ENCODE measurements at places on chromosomes 5 and 9.

- DNase-seq = no peak
Observed at GRCh38 chr5:17991775-17992174, 357.5 kb downstream of the TAF11L14 start.

- DNase-seq = no peak
Observed at GRCh38 chr5:163861670-163862069, 356.3 kb downstream of the MAT2B start.

DNA sequence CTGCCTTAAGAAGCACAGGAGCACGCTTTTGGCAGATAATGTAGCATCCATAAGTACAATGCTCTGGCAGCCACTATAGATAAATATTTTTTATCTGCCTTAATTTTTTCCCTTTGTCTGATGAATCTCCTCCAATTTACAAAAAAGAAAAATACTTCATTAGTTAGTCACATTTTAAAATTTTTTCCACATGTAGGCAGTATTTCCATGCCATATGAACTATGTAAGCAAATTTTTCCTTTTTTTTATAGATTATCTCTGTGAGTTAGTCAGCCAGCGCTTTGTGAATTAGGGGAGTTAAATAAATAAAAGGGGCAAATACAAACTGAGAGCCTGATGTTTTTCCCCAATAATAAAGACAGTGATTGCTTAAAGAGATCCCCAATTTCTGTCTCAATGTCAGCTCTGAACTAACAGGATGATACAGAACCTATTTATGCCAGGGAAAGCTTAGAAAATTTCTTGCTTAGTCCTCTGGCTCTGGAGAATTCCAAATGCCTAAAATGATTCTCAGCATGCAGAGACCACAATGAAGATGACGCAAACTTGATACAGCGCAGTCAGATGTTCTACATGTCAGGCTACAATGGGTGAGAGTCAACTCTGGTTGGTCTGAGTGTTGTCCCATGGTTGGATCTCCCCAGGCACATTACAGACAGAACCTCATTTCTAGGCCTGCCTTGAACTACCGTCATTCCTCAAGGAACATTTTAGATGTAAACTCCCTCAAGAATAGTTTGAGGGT is 390.4 kb upstream of the CDH6 start:
- DNase-seq = no peak

DNA sequence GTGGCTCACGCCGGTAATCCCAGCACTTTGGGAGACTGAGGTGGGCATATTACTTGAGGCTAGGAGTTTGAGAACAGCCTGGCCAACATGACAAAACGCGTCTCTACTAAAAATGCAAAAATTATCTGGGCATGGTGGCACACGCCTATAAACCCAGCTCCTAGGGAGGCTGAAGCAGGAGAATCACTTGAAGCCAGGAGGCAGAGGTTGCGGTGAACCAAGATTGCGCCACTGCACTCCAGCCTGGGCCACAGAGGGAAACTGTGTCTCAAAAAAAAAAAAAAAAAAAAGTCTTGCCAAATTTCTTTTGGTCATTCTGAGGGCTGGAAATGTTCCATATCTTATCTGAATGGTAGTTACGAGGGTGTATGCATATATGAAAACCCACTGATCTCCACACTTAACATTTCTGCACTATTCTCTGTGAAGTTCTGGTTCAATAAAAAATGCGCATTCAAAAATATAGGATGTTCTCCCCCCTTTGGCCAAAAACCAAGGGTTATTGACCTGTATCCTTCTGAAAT is 13.5 kb upstream of the NIPAL4 start:
- no peak for DNase-seq

- no peak for DNase-seq
Observed at GRCh38 chr5:176722757-176723156, 75.5 kb downstream of the TSPAN17 start.

- DNase-seq = no peak
Observed at GRCh38 chr9:134882204-134882785, 1.7 kb downstream of the FCN2 start.

DNA sequence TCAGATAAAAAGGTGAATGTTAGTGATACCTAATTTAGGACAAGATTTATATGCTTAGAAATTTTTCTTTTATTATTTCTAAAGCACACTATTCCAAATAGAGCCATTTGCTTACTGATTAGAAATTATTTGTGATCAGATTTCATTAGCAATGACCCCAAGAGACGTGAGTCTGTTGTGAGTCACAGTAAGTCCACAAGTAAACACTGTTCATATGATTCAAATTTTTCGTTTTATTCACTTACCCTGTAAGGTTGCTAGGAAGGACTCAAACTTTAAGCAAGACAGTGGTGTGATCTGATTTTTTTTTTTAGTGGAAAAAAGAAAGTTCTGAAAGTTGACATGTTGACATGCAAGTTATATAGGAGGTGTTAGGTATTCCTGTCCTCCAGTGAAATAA is 1.2 kb downstream of the CARD6 start:
- DNase-seq = no peak

- no peak for DNase-seq
Observed at GRCh38 chr9:96185518-96186156, 116.3 kb downstream of the HSD17B3 start.

GRCh38 chr5:51518607-51519006 is 135.4 kb downstream of the ISL1 start:
- peak; percentile 37 for DNase-seq

DNA sequence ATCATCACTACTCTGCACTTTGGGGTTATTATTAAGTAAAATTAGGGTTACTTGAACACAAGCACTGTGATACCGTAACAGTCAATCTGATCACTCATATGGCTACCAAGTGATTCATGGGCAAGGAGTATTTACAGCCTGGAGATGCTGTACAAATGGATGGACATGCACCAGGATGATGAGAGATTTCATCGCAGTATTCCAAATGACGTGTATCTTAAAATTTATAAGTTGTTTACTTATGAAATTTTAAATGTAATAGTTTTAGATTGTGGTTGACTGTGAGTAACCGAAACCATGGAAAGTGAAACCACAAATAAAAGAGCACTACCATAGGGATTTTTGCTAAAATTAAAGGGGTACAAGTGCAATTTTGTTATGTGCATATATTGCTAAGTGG is 462.2 kb upstream of the PTGER4 start:
- no peak for DNase-seq

- DNase-seq = no peak
Observed at GRCh38 chr9:123426406-123426805, 70.4 kb downstream of the CRB2 start.

DNA sequence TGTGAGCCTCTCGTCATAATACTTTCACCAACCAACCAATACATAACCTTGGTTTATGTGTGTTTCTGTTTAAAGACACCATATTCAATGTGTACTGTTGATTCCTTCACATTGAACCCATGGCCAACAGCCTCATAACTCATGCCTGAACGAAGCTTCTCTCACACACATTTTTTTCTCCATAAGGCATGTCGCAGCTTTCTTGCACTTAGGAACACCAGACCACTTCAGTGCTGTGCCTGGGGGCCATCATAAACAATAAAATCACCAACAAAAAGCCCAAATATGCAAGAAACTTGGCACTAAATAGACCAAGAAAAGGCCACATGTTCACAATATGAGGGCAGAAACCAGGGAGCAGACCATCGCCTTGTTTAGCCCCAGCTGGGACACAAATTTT is 192.2 kb downstream of the ROR2 start:
- DNase-seq = no peak

DNA sequence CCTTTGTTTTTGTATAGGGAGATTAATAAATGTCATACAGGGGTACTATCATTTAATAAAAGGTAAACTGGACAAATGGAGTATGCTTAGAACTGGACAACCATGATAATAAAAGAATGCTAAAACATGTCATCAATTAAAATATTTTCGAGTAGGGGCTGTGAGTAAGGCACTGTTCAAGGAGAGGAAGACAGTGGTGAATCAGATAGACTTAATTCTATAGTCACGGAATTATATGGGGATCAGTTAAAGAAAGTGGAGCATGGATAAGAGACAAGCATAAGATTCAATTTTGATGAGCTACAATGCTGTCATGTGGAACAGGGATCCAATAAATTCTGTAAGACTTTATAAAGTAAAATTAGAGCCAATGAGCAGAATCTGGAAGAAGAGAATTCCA is 104.5 kb downstream of the HMHB1 start:
- no peak for DNase-seq

- DNase-seq = no peak
Observed at GRCh38 chr9:117907420-117907819, 203.2 kb downstream of the TLR4 start.

DNA sequence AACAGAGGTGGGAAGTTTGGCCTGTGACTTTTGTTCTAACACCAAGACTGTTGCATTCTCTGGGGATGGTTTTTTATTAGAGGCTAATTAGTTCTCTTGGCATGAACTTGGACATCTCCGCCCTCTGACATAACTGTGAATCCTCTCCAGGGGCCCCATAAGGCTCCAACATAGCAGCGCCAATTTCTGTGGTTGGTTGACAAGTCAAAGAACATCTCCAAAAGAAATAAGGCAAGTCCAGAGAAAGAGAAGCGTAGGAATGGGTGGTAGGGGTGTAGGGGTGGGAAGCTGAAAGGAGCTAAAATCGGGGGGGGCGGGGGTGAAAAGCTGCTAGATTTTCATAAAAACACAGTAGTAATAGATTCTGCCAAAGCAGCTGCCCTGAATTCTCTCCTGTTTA is 81.0 kb upstream of the DAB2 start:
- DNase-seq = no peak

DNA sequence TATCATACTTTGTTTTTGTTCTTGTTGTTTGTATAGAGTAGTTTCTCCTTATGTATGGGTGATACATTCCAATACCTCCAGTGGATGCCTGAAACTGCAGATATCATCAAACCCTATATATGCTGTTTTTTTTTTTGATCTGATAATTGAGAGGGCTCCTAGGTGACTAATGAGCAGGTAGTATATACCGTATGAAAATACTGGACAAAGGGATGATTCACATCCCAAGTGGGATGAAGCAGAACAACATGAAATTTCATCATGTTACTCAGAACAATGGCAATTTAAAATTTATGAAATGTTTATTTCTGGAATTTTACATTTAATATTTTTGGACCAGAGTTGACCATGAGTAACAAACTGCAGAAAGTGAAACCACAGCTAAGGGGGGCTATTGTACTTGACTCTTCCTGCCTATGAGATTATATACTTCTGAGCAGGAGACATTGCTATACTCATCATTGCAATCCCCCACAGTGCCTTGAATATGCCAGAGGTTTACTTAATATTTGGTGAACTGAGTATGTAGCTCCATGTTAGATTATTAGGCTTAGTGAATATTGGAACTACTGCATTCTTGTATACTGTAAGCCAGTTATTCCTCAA is 258.7 kb upstream of the FBXL7 start:
- DNase-seq = no peak

GRCh38 chr9:38017885-38018186 is 51.2 kb downstream of the SHB start:
- no peak for DNase-seq

DNA sequence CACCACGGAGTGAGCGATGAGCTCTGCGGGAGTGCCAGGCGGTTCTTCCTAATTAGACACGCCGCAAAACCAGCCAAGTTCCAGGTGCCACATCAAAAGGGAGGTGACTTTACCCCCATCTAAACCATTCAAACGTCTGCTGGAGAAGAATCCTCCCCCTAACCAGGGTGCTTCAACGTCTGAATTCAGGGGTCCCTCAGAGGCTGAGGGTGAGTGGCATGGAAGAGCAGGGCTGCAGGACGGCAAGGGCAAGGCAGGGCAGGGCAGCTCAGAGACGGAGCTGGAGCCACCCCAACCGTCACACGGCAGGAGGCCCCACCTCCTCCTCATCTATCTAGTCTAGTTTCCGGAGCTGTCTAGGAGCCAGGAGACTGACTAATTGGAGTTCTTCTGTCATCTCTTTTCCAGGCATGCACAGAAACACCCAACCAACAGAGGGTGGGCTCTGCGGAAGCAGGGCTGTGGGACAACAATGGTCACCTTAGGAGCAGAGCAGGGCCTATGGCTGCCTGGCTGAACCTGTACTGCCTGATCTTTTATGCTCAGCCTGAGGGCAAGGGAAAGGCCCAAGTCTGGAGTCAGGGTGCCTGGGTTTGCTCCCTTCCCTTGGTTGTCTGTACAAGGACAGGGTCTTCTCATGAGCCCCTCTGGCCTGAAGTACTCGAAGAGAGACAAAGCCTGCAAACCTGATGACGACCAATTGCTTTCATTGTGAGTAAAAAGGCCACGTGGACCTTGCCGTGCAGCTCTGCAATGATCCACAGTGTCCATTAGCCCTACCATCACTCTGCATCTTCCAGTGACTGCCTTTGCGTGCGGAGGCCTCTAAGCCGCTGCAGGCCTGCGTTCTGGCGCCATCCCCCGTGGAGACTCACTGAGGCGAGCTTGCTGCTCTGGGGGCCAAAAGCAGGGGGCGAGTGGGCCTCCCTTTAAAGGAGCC is 81.0 kb upstream of the SLC25A51 start:
- peak; percentile 89 for DNase-seq

Measured in NCI-H1417 (cell line).